ENCODE measurements at places on chromosomes 12 and 14.

- no peak for DNase-seq
These were observed 33.8 kb downstream of the SPTB start for GRCh38 chr14:64845878-64846277.

DNA sequence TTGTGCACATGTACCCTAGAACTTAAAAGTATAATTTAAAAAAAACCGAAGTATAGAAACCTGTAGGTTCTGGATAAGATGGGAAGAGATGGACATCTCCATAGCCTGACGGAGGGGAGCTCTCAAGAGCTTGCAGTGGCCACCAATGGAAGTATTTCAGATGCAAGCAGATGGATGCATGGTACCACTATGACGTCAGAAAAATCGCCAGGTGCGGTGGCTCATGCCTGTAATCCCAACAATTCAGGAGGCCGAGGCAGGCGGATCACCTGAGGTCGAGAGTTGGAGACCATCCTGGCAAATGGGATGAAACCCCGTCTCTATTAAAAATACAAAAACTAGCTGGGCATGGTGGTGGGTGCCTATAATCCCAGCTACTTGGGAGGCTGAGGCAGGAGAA lies 3.4 kb downstream of the TEX22 start:
- DNase-seq = no peak

DNA sequence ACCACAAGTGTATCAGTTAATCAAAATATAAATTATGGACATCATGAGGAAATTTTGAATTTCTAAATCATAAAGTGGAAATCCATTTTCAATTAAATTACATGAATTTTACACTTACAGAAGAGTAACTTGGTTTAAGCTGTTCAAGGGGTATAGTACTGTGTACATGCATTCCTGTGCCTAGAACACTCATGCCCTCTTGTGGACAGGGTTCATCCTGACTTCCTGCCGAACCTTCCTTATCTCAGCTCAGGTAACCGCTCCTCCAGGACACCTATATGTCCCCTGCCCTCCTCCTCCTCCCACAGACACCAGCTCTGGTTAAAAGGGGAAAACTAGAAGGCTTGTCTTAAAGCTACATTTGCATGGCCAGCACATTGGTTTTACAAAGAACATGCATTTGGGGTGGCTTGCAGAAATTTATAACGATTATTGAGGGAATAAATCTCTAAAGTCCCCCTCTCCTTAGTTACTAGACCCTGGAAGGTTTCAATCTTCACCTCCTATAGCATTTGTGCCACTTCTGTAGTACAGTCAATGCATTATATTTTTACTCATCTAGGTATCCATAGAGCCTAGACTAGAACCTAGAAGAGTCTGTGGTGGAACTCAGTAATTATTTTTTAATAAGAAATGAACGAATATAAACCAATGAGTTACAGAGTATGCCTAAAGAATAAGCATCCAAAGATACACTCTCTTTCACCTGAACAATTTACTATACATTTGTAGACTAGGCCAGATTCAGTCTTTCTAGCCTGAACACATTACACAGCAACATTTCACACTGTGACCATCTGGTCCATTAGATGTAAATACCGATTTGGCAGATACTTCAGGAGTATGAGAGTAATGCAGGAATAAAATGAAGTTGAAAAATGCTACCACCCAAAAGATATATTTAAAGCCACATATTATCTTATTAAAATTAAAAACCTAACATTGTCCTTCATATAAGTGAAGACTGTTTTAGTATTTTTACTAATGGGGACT lies 345.6 kb downstream of the PAWR start:
- no peak for DNase-seq

- DNase-seq = no peak
These were observed 374.9 kb downstream of the EGLN3 start for GRCh38 chr14:33576014-33576413.

DNA sequence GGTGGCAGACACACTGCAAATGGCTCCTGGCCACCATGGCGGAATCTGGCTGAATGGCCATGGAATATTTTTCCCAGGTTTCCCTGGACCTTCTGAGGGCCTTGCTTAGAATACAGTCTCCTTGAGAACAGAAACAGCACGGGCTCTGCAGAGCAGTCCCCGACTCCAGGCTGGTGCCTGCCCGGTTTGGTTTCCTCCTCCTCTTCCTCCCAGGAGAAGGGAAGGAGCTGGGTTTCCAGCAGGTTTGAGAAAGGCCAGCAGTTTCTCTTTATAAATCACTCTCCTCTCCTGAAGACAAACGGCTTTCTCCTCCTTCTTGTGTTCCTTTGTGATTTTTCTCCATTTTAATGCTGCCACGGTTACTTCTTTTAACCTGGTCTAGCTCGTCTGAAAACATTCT lies 106.8 kb upstream of the RFLNA start:
- DNase-seq = no peak

GRCh38 chr12:39984670-39985069 lies 121.2 kb downstream of the SLC2A13 start:
- DNase-seq = no peak

DNA sequence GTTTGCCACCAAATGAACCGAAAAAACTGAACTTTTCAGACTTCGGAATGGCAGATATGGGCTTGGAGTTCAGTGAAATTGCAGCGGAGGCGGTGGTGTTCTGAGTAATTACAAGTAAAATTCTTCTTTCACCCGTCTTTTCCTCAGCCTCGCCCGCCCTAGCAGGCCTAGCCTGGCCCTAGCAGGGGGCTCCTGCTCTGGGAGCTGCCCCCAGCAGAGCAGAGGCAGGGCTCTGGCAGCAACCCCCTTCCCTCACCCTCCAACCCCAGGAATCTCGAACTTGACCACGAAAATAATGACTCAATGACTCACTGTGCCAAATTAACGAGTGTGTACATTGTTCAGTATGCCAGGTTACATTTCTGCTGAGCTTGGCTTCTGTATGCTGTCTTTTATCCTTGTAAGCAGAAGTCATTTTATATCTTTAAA lies 1.1 kb downstream of the PAPLN start:
- peak; percentile 44 for DNase-seq

Measured in Peyer's patch (tissue), 4 donors.